ENCODE measurements at places on chromosomes 3 and 15.

GRCh38 chr15:45027220-45027619 is 4.2 kb downstream of the SORD start:
- DNase-seq: peak; percentile 9

- peak; percentile 43 for DNase-seq
Observed at GRCh38 chr15:29070471-29071231, 184.9 kb downstream of the APBA2 start.

DNA sequence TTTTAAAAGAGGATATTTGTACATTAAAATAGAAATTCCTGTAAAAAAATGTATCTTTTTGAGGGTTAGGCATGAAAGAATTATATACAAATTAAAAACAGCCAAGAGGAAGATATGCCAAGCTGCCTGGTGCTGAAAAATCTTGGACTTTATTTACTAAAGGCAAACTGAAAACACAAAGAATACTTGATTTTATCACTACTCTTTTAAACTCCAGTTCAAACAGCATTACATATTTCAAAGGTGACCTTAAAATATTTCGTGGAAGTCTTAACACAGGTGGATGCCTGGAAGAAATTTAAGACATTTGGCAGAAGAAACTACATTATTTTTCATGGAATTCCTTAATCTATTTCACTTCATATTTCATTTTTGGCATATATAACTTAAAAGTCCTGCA is 101.1 kb upstream of the SLC2A2 start:
- no peak for DNase-seq

DNA sequence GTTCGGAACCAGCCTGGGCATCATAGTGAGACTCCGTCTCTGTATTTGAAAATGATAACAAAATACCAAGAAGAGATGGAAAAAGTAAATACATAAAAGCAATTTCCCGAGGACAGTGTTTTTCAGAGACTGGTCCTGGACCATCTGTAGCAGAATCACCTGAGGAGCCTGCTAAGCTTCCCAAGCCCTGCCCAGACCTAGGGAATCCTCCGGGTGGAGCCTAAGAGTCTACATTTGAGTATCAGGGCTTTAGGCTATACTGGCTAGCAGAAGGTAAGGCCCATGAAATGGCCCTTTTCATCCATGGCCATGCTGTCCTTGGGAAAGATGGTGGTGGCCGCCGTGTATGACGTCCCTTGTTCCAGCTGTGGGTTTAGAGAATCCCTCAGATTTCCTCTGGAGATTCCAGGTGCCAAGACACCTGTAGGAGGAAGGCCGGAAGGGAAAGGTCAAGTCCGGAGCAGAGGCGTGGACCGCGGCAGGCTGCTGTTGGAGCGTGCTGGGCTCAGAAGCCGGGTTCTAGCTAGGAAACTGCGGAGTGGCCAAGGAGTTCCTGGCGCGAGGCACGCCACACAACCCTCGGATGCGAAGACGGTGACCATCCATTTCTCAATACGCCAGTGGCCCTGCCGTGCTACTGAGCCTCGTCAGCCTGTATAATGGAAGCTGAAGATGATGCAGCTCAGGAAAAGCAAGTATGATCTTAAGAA is 50.9 kb downstream of the TMEM44 start:
- no peak for DNase-seq

DNA sequence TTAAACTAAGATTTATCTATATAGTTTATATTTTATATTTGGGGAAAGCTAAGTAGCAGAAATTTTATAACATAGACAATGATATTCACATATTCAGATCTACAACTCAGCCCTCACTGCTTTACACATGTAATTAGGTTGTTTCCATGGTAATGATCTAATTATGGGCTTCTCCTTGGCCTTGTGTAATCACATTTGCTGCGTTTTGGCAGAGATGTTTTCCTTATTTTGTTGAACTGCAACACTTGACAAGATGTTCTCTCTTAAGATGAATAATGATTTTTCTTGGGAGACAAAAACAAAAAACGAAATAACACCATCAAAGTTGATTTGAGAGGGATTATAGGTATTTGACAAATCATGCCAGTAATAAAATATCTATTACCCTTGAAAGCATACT is 635.6 kb upstream of the TBL1XR1 start:
- no peak for DNase-seq

DNA sequence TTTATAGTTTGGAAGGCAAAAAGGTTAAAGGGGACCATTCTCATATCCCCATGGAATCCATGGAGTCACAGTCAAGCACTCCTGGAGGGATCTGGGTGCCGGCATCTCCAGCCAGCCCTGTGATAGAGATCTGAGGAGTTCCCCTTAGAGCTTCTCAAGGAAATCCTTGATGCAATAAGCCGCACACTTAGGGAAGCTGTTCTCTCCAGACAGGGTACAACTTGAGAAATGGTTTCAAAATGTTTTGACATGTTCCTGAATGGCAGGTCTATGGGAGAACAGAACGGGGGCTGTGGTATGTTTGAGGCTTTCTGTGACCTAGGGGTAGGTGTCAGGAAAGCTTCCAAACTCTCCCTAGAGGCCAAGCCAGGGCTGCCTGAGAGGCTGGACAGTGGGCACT is 292.9 kb downstream of the TLE3 start:
- DNase-seq: no peak

- DNase-seq: no peak
Observed at GRCh38 chr3:71722693-71723092, 2.5 kb downstream of the EIF4E3 start.

DNA sequence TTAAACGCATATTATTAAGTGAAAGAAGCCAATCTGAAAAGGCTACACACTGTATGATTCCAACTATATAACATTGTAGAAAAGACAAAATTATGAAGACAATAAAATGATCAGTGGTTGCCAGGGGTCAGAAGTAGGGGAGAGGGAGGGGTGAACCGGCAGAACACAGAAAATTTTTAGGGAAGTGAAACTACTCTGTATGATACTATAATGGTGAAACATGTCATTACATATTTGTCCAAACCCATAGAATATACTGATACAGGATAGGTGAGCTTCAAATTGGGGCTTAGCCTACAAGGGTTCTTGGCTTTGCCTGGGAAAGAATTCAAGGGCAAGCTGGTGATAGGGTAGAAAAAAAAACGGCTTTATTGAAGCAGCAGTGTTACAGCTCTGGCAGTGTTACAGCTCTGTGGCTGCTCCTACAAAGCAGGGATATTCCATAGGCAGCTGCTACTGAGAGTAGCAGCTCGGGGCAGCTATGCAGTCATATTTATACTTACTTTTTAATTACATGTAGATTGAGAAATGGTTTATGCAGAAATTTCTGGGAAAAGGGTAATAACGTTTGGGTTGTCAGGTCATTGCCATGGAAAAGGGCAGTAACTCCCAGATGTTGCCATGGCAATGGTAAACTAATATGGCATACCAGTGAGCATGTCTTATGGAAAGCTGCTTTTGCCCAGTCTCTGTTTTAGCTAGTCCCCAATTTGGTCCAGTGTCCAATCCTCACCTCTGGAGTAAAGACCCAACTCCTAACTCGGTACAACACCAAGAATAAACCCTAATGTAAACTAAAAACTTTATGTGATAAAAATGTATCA is 125.1 kb upstream of the SLC25A36 start:
- no peak for DNase-seq

DNA sequence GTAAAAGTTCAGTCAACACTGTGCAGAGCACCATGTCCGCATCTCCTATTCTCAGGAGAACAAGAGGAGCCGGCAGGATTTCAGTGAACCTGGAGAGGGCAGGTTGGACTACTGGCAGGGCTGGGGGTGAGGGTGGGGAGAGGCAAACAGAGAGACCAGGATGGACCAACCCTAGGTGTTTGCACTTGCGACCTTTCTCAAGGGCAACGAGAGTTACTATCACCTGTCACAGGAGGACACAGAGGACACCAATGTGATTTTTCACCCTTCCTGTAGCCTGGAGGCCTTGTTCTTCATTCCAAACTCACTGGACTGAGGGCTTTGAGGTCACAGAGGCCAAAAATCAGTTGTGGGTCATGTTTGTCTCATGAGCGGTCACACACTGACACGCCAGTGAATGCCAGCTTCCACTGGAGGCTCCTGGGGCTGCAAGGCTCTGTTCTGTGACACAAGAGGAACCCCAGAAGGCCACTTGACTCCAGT is 89.5 kb downstream of the CPN2 start:
- no peak for DNase-seq

DNA sequence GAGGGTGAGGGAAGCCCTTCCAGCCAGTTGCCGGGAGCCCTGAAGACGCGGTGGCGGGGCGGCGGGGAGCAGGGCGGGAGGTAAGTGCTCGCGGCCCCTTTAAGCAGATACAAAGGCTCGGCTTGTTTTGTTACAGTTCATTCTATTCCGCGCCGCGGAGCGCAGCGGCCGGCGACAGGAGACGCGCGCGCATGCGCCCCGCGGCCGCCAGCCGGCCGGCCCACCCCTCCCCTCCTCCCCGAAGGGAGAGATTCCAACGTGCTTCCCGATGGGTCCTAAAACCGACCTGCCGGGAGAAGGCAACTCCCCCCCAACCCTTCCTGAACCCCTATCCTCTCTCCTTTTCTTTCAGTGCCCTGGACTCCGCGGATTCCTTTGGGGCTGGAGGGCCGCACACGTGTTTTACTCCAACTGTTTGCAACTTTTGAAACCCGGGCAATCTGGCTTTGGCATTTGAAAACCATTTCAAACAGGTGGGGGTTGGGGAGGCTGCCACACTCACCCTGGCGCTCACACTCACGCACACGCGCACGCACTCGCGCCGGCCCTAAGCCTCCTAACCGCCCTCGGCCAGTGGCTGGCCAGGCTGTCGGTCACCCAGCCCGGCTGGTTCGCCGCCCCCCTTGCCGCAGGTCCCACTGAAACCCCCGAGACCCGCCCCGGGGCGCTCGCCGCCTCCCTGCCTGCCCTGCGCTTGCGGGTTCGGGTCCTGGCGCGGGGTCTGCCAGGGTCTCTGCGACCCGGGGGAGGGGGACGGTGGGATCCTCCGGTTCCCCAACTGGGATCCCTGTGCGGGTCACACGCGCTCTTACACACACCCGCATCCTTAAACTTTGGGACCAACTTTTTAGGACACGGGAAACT is at the start of gene MAGI1:
Gene MAGI1 (minus strand): TSS at position 193 of the 864 bp plus-strand sequence. CDS start 610 bp downstream, outside the sequence.
- peak; percentile 98 for DNase-seq

GRCh38 chr3:45208586-45208985 is 17.5 kb downstream of the TMEM158 start:
- DNase-seq: no peak

DNA sequence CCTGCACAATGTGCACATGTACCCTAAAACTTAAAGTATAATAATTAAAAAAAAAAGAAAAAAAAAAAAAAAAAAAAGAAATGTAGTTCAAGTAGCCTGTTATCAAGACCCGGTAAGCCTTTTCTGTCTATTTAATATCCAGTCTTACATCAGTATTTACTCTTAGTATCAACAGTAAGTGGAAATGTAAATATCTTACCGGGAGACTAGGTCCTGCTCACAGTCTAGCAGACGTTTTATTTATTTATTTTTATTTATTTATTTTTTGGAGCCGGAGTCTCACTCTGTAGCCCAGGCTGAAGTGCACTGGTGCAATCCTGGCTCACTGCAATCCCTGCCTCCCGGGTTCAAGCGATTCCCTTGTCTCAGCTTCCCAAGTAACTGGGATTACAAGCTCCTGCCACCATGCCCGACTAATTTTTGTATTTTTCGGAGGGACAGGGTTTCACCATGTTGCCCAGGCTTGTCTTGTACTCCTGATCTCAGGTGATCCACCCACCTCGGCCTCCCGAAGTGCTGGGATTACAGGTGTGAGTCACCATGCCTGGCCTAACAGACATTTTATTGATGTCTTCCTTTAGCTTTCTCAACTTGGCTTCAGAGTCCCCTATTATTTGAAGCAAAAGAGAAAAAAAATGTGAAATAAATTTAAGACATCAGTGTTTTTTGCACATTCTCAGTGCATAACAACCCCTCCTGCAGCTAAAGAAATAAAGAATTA is 19.9 kb downstream of the C2CD4B start:
- DNase-seq: no peak

DNA sequence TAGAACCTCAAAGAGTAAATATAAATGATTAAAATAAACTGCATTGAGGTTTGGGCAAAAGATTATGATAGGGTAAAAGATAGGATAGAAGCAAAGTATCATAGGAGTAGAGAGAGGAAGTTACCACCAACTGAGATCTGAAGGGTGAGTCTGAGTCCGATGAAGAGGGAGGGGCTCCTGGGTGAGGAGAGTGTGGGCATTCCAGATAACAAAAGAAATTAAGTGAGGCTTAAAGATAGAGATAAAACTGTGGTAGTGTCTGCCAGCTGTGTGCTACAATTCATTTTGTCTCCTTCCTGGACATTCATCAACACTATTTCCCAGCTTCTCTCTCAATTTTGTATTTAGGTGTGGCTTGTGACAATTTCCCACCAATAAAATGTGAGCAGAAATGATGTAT is 343.0 kb upstream of the PLSCR5 start:
- DNase-seq: no peak

- no peak for DNase-seq
Observed at GRCh38 chr15:45087513-45087912, 26.5 kb downstream of the DUOX2 start.

- DNase-seq: peak; percentile 34
Observed at GRCh38 chr3:13263770-13264467, 156.2 kb downstream of the NUP210 start.

DNA sequence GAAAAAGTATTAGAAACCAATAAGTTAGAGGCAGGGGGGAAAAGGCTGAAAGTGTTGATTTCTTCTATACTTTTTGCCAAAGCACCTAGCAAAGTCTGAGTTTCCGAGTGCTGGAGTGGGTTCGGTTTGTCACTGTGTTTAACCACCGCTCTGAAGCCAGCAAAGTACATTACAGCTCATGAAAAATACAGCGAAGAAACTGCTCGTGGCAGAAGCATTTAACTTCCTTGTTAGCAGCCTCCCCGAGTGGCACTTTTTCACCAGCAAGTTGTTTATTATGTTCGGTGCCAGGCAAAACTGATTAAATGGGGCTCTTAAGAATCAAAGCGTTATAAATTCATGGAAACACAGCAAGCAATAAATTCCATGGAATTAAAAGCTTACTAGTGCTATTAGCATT is 313.6 kb downstream of the FOXP1 start:
- DNase-seq: no peak

DNA sequence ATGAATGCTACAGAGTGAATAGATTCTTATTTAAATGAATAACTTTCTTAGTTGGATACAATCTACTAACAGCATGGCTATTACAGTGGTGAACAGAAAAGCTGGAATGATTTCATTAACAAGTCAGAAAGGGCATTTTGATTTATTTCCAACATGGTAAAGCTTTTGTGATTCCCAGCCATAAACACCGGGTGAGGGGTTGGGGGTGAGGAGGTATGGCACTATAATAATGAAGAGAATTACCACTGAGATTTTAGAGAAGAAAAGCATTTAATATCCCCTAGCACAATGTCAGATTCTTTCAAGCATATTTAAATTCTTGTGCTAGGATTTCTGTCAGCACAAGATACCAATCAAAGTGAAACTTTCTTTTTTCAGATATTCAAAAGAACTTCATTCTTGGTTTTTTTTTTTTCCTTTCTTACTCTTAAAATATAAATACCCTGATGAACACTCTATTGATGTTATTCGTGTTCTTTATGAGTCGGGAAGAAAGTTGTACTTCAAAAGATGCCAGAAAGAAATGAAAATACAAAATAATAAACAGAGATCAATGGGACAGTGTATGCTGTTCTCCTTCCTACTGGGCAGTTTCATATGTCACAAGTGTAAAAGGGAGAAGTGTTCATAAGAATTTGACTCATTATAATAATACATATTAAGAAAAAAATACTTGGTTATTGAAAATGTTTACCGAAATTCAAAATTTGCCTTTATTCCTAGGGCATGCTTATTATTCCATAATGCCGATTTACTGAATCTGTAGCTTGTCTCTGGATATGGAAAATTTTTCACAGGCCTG is 522.8 kb downstream of the CADM2 start:
- DNase-seq: no peak
